Stimulated activated CD4-positive, alpha-beta T cell treated with anti-CD3 and anti-CD28 coated beads, Interleukin-2, amount 100 ng/mL, for 24 hours (primary cell): ENCODE measurements at places on chromosomes 5 and 9.

DNA sequence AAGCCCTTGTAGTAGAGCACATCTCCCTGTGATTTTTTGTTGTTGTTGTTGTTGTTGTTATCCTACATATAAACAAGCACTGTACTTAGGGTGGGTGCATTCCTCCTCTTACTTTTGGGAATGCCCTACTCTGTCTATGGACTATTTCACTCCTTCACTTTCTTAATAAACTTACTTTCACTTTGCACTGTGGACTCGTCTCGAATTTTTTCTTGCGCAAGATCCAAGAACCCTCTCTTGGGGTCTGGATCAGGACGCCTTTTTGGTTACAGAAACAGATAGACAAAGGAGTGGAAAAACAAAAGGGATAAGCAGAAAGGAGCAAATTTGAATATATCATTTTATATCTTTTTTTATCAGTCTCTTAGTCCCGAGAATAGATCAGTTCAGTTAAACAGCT is 14.4 kb upstream of the PAIP1 start:
- DNase-seq, result no peak

GRCh38 chr9:69391946-69392345 is 66.9 kb downstream of the ENTREP1 start:
- no peak for DNase-seq

DNA sequence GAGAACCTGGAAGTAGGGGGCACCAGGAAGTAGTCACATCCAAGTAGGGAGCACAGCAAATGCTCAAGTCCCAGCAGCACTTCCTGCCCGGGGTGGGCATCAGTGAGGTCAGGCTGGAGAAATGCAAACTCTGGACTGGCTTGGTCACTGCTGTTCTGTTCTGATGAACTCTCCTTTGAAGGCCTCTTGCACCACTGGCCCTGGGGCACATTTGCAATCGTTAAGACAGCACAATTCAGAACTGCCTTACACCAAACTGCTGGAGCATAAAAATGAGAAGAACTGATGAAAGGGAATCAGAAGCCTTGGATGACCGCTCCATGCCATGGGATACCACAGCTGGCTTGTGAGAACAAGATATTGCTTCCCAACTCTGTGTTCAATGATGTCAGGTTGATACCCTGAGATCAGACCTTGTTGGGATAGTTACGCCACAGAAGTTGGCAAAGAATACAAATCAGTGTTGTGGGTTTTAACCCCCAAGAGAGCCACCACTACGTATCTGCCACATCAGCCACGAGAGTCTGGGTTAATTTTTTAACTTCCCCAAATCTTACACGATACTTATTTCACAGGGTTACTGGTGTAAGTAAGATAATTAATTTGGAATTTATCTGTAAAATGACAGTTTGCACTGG is 42.3 kb upstream of the ZSWIM6 start:
- DNase-seq, result no peak

GRCh38 chr5:52956014-52956413 is 33.1 kb upstream of the ITGA2 start:
- DNase-seq, result no peak

- DNase-seq, result no peak
Observed at GRCh38 chr9:103714992-103715391, 379.1 kb upstream of the SMC2 start.

- no peak for DNase-seq
Observed at GRCh38 chr5:94815313-94816039, 197.0 kb downstream of the SLF1 start.

- DNase-seq, result no peak
Observed at GRCh38 chr5:168953351-168953750, 347.6 kb downstream of the SLIT3 start.
